ENCODE measurements at places on chromosomes 1 and 21.

GRCh38 chr1:43321331-43321891, 16.2 kb upstream of the MPL start:
- DNase-seq, result no peak

- peak; percentile 89 for DNase-seq
These were observed 20.8 kb downstream of the OBSCN start for GRCh38 chr1:228228601-228229074.

GRCh38 chr1:214552174-214552608, 789 bp upstream of the PTPN14 start:
- DNase-seq, result peak; percentile 66

- no peak for DNase-seq
These were observed 45.2 kb downstream of the PTPRU start for GRCh38 chr1:29281571-29281970.

GRCh38 chr21:43936247-43936967, 71.4 kb downstream of the AGPAT3 start:
- no peak for DNase-seq

GRCh38 chr1:167714098-167714438, 7.7 kb upstream of the MPZL1 start:
- DNase-seq, result no peak
